Stimulated activated CD4-positive, alpha-beta T cell treated with anti-CD3 and anti-CD28 coated beads, Interleukin-1b, Interleukin-23, amount 100 ng/mL, for 1 hour (primary cell): ENCODE measurements at places on chromosomes 16 and 17.

DNA sequence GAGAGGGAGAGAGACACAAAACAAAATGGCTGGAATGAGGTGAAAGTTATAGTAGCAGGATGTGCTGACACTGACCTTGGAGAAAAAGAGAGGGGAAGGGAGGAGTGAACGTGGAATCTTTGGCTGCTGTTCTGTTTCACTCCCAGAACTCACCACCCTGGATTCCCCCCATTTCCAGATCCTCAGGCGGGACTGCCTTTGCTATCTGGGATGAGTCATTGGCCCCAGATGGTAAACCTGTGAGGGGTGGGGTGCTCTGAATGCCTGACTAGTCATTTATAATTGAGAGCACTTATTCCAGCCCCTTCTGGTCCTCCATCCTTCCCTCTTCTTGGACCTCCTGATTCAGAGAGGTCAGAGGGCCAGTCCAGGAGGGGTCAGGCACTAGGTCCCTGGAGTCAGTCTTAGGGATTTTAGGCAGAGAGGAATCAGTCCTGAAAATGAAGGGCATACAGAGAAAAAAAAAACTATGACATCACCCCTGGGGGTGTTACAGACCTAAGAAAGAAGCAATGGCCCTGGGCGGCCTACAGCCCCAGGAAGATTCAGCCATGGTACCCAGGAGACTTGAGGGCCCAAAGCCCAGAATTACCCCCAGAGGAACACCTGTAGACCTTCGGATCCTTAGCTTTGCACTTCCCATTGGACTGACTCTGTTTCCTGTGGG lies 2.2 kb upstream of the ZG16 start:
- no peak for DNase-seq

GRCh38 chr17:69450918-69451317 lies 36.4 kb downstream of the MAP2K6 start:
- DNase-seq = no peak

GRCh38 chr16:50616386-50616785 lies 64.7 kb downstream of the SNX20 start:
- no peak for DNase-seq

GRCh38 chr17:81910840-81911276 lies 341 bp downstream of the PCYT2 start:
- DNase-seq = no peak

- DNase-seq = no peak
These were observed 119.1 kb downstream of the HIC1 start for GRCh38 chr17:2174014-2174413.

GRCh38 chr16:26747760-26748159 lies 319.0 kb upstream of the C16orf82 start:
- DNase-seq = no peak

DNA sequence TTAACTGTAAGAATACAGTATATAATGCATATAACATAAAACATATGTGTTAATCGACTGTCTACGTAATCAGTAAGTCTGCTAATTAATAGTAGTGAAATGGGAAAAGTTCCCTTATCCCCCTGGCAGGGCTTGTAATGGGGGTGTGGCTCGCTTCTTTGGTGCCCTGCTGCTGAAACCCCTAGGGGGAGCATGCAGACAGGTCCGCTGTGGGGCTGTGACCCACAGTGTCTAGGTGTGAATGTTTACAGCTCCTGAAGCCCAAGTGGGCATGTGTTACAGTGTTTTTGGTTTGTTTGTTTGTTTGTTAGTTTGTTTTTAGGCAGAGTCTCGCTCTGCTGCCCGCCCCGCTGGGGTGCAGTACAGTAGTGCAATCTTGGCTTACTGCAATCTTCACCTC lies 495.7 kb downstream of the SHISA9 start:
- DNase-seq = no peak

DNA sequence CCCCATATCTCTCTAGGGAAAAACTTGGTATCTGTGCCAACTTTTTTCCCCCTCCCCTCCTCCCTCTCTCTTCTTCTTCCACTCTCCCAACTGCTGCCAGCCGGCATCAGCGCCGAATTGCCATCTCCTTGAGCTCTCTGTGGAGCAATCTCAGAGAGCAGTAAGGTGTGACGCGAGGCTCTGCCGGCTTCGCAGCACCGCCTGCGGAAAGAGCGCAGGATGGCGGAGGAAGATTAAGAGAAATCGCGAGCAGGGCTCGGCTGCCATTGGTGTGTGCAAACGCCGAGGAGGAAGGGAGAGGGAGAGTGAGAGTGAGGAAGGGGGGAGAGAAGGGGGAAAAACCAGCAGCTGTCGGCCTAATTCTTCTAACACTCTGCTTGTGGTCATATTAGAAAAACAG lies 44.2 kb downstream of the NEUROD2 start:
- no peak for DNase-seq

DNA sequence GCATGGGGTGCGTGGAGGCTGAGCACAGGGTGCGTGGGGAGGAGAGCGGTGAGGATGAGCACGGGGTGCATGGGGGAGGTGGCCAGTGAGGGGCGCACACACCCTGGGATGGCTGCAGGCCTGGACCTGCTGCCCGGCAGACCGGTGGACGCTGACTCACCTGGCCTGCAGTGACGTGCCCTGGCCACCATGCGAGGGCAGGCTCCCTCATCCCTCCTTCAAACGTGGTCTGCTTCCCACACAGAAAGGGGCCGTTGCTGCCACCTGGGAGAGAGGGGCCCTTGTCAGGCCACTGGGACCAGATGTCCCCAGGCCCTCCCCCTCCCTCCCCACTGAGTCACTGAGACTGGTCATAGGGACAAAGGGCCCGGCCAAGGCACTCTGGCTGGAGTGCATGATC lies 20.1 kb upstream of the APRT start:
- DNase-seq = no peak

DNA sequence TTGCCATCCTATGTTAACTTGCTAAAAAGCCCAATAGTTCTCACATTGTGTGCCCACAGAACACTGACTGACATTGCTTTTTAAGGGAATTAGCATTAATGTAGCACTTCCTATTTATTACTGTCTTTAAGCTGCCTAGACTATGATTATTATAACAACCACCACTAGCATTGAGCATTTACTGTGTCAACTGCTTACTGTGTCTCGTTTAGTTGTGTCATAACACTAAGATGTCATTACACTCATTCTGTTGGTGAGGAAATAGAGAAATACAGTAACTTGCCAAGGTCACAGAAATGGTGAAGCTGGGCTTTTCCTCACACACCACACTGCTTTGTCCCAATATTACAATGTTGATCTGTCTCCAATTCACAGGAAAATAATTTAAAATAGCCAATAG lies 30.2 kb downstream of the TRIM25 start:
- DNase-seq = no peak

GRCh38 chr16:2244926-2245795 lies 6.2 kb downstream of the ECI1 start:
- no peak for DNase-seq

- DNase-seq = no peak
These were observed 22.5 kb downstream of the XPO6 start for GRCh38 chr16:28189245-28189644.

DNA sequence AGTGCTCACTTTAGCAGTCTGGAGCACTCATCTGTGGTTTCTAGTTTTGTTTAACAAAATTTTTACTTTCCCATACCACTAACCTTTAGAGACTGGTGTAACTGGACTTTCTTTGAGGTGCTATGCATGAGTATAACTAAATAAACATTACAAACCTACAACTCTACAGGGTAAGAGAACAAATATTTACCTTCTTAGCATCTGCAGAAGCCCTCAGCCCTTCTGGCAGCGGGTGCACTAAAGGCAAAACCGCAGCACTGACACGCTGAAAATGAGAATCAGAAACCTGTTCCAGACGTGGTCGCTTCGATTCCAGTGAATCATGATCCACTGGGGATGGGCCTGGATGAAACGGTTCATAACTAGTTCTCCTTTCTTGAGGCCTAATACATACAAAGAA lies 43.7 kb downstream of the NCOR1 start:
- DNase-seq = no peak

GRCh38 chr16:67561501-67561823 lies 864 bp upstream of the CTCF start:
- no peak for DNase-seq

GRCh38 chr17:65183736-65184135 lies 46.6 kb downstream of the RGS9 start:
- DNase-seq = no peak

DNA sequence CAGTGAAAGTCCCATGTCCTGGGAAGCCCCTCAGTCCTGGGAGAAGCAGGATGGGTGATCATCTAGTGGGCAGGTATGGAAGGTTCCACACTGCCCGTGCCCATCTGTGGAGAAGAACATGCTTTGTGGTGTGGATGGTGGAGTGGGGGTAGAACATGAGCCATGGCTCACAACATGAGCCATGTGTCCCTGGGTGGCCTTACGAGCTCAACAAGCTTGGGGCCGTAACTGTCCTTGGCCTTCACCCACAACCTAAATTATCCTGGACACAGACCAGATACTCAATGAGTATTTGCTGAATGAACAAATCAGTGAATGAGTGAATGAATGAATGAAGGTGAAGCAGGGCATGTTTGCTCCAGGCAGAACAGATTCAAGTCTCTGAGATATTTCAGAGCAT lies 13.5 kb downstream of the SOX8 start:
- no peak for DNase-seq

DNA sequence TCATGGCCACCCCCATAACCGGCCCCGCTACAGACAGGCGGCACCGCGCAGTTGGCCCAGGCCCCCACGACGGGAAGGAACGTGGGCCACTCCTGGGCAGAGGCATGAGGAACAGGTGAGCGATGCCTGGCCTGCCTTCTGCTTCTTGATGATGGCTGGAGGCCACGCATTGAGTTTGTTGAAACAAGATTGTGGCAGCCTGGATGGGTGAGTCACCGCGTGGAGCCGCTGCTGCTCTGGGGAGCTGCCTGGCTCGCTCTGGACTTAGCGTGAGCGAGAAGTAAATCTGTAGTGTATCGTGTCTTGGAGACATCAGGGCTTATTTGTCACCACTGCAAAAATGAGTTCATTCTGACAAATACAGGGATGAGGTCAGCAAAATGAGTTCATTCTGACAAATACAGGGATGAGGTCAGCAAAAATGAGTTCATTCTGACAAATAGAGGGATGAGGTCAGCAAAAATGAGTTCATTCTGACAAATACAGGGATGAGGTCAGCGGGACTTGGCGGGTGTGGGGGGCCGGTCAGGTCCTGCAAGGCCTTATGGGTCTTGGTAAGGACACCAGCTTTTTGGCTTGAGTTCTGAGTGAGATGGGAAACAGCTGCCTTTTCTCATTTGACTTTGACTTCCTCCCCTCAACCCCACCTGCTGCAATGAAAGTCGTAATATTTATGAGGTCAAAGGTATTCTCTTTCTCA lies 93.0 kb downstream of the SEC14L1 start:
- DNase-seq = no peak

DNA sequence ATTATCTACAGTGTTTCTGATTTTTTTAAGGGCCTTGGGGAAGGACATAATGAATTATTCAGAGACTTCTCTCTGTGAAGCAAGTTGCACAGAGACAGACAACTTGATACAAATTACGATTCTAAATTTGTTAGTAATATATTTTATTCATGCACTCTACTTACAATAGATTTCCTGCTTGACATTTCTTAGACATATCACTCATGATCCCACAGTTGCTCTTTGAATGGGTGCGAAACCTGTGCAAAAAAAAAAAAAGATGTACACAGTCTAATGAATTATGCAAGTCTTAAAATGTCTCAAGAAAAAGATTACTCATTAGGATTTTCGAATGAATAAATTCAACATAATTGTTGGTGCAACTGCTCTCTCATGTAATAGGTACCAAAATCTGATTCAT lies 254.8 kb downstream of the PRKCA start:
- DNase-seq = no peak

DNA sequence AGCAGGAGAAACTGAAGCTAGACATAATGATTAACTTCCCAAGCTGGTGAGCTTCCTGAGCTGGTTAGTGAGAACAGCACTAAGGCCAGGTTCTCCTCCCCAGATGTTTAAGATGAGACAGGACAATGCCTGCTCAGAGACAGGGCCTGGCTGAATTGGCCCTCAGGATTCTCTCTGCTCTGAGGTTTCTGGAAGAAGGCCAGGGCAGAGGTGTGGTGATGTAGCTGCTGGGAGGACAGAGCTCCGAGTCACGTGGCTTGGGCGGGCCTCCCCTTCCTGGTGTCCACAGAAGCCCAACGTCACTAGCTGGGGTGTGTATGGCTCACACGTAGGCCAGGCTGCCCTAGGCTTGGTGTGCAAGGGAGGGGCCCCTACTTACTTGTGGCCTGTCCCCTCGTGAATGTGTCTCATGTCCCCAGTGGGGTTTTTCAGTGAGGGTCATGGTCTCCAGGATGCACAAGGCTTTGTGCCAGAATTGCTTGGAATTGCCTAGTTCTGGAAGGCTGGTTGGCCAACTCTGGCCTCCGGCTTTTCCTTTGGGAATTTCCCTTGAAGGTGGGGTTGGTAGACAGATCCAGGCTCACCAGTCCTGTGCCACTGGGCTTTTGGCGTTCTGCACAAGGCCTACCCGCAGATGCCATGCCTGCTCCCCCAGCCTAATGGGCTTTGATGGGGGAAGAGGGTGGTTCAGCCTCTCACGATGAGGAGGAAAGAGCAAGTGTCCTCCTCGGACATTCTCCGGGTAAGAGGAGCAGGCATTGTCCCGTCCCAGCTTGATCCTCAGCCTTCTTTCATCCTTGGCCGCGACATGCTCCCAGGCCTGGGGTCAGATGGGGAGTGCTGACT lies 3.4 kb downstream of the NOD2 start:
- no peak for DNase-seq

- DNase-seq = no peak
These were observed 33.2 kb downstream of the EEF2K start for GRCh38 chr16:22239131-22239805.

GRCh38 chr17:81328978-81329926 lies 34.1 kb upstream of the SLC38A10 start:
- no peak for DNase-seq

GRCh38 chr17:8881606-8882005 lies 14.1 kb upstream of the PIK3R6 start:
- no peak for DNase-seq

DNA sequence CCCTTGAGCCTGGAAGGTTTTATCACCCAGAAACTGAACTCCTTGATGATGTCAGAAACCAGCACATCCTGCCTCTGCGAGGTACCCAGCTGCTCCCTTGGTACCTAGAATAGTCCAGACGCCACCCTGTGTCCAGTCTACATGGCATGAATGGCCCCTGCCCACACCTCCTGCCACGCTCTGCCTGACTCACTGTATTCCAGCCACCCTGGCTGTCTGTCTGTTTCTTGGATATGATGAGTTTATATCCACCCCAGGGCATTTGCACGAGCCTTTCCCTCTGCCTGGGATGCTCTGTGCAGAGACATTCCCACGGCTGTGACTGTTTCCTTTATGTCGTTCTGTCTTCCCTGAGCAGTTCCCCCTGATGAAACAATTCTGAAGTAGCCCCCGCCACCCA lies 68.7 kb downstream of the CRISPLD2 start:
- DNase-seq = no peak

GRCh38 chr17:78723001-78723796 lies 58.9 kb downstream of the CYTH1 start:
- no peak for DNase-seq
